ENCODE measurements at places on chromosomes 5 and 9.

DNA sequence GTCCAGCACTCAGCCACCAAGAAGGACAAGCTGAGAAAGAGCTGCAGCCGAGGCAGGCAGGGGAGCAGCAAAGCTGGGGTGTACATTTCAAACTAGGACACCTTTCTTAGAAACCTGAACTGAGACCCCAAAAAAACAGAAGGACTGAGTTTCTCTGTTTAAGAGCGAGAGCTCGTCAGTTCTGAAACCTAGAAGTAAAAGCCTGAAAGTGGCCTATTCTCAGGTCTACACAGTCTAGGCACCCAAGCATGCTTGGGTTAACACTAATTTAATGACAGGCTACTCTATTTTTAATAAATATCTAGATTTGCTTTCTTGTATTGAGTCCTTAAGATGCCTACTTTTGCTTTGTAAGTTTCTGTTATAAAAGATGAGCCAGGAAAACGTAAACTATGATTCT lies 49.0 kb upstream of the TLE4 start:
- no peak overlapping the region for H3K4me3 ChIP-seq
- no peak overlapping the region for H3K27ac ChIP-seq
- H3K27me3 ChIP-seq: no peaks in the 10 kb centered on the region

GRCh38 chr9:127838375-127839078 lies 15.9 kb downstream of the ENG start:
- no peak for DNase-seq
- H3K27ac ChIP-seq: no peak overlapping the region
- H3K4me3 ChIP-seq: no peak overlapping the region
- no peaks in the 10 kb centered on the region for H3K27me3 ChIP-seq

- no peak overlapping the region for H3K27ac ChIP-seq
- no peak for DNase-seq
- H3K36me3 ChIP-seq: no peaks in the 10 kb centered on the region
- peaks cover 63% of the 10 kb centered on the region for H3K27me3 ChIP-seq
Observed at GRCh38 chr5:175547842-175548241, 69.5 kb downstream of the SFXN1 start.

GRCh38 chr5:68047035-68047434 lies 168.5 kb upstream of the PIK3R1 start:
- no peak for DNase-seq
- H3K27me3 ChIP-seq: peaks cover 22% of the 10 kb centered on the region
- peaks cover 12% of the 10 kb centered on the region for H3K4me1 ChIP-seq
- no peak overlapping the region for H3K27ac ChIP-seq
- H3K4me3 ChIP-seq: no peak overlapping the region

- no peak for DNase-seq
- H3K4me3 ChIP-seq: no peak overlapping the region
- peaks cover 24% of the 10 kb centered on the region for H3K4me1 ChIP-seq
- H3K27ac ChIP-seq: no peak overlapping the region
Observed at GRCh38 chr9:120659676-120660075, 54.6 kb downstream of the MEGF9 start.

GRCh38 chr5:73966451-73966850 lies 340.5 kb downstream of the ARHGEF28 start:
- no peak for DNase-seq
- no peak overlapping the region for H3K4me3 ChIP-seq
- no peaks in the 10 kb centered on the region for H3K4me1 ChIP-seq

GRCh38 chr9:22052376-22052945 lies 43.4 kb upstream of the CDKN2B start:
- no peak overlapping the region for H3K4me3 ChIP-seq
- H3K27me3 ChIP-seq: no peaks in the 10 kb centered on the region
- no peak for DNase-seq
- H3K36me3 ChIP-seq: no peaks in the 10 kb centered on the region

DNA sequence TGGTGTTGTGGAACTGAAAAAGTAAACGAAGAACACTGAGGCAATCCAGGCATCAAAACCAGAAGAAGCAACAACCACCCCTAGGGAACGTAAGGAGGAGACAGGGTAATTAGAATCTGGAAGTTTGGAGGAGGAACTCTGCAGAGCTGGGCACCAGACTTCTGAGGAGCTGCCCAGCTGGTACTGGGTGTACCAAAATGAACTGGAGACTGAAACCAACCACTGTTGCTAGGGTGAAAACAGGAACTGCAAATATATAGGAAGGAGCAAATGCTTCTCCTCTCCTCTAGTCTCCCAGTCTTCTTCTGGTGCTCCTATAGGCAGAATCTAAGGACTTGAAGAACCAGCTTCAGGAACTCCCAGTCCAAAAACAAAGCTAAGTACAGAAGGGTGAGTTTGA lies 189.8 kb downstream of the ELAVL2 start:
- DNase-seq: no peak
- no peak overlapping the region for H3K4me3 ChIP-seq
- no peaks in the 10 kb centered on the region for H3K27me3 ChIP-seq
- no peaks in the 10 kb centered on the region for H3K4me1 ChIP-seq
- H3K27ac ChIP-seq: no peak overlapping the region

DNA sequence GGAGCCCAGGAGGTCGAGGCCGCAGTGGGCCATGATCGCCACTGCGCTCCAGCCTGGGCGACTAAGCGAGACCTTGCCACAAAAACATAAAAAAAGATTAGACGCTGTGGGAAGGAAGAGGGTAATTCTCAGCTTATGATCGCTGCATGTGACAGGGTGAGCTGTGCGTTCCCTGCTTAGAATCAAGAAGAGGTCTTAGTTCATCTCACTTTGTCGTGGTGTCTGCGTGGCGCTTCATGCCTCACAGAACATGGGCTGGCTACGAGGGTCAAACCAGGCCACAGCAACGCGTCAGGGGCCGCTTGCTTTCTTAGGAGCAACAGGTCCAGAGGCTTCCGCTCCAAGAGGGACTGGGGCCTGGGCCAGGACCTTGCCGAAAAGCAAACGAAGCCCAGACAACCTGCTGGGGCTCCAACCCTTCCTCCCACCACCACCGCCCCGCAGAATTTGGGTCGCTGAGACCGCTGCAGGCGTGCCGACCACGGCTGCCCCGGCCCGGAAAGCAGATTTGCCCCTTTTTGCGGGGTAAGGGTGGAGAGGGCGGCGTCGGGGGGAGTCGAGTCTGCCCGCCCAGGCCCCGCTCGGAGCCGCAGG lies 10.0 kb upstream of the GRIN1 start:
- no peak for DNase-seq
- H3K36me3 ChIP-seq: no peaks in the 10 kb centered on the region
- peak overlapping the region; percentile 76 for H3K27ac ChIP-seq
- peaks cover 11% of the 10 kb centered on the region for H3K27me3 ChIP-seq

DNA sequence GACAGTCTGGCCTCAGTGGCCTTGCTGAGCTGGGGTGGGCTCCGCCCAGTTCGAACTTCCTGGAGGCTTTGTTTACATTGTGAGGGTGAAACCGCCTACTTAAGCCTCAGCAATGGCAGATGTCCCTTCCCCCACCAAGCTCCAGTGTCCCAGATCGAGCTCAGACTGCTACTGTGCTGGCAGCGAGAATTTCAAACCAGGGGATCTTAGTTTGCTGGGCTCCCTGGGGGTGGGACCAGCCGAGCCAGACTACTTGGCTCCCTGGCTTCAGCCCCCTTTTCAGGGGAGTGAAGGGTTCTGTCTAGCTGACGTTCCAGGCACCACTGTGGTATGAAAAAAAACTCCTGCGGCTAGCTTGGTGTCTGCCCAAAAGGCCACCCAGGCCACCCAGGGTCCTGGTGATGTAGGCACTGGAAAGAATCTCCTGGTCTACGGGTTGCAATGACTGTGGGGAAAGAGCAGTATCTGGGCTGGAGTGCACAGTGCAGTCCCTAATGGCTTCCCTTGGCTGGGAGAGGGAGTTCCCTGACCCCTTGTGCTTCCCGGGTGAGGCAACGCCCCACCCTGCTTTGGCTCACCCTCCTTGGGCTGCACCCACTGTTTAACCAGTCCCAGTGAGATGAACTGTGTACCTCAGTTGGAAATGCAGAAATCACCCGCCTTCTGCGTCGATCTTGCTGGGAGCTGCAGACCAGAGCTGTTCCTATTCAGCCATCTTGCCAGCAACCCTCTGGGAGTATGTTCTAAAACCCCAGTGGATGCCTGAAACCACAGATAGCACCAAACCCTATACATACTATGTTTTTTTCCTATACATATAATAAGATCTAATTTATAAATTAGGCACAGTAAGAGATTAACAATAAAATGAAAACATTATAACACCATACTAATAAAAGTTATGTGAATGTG lies 95.5 kb downstream of the TMEM161B start:
- no peak overlapping the region for H3K27ac ChIP-seq
- DNase-seq: no peak
- H3K4me1 ChIP-seq: no peaks in the 10 kb centered on the region
- H3K27me3 ChIP-seq: no peaks in the 10 kb centered on the region
- no peaks in the 10 kb centered on the region for H3K36me3 ChIP-seq
- H3K4me3 ChIP-seq: no peak overlapping the region

All from A673 (cell line).